ENCODE measurements at places on chromosomes 1 and 21. TPM values are rescaled to one million over a fixed set of nuclear protein-coding genes. Genes with fewer than 3 reads are reported as not detected.

GRCh38 chr1:109883248-109883955, 27.2 kb upstream of the CSF1 start:
- H3K4me1 ChIP-seq, result peaks cover 7% of the 10 kb centered on the region
- no peak for DNase-seq
- no peaks in the 10 kb centered on the region for H3K27me3 ChIP-seq
- peak overlapping the region; percentile 21 for H3K27ac ChIP-seq
- H3K36me3 ChIP-seq, result no peaks in the 10 kb centered on the region
- no peak overlapping the region for H3K4me3 ChIP-seq

- no peaks in the 10 kb centered on the region for H3K27me3 ChIP-seq
- H3K36me3 ChIP-seq, result no peaks in the 10 kb centered on the region
- H3K27ac ChIP-seq, result no peak overlapping the region
- no peak overlapping the region for H3K4me3 ChIP-seq
- no peak for DNase-seq
- no peaks in the 10 kb centered on the region for H3K4me1 ChIP-seq
These were observed 211.6 kb downstream of the COL11A1 start for GRCh38 chr1:102896771-102897170.

DNA sequence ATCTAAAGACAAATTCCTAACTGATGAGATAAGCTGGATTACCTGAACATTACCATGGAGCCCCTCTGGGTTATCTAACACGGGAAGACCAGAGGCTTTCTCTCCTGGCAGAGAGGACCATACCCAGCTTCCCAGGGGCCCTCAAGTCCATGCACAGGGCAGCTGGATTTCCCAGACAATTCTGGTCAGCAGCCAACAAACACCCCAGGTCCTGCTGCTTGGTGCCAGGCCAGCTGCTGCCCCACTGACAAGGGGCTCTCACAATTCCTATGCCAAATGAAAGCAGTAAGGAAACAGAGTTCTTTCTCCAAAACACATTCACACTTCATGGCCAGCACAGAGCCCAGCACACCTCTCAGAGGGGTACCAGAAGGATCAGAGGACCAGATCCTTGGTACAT, 114.2 kb downstream of the HLCS start:
- H3K4me1 ChIP-seq, result peaks cover 15% of the 10 kb centered on the region
- DNase-seq, result no peak
- no peaks in the 10 kb centered on the region for H3K27me3 ChIP-seq
- H3K4me3 ChIP-seq, result no peak overlapping the region

- H3K36me3 ChIP-seq, result no peaks in the 10 kb centered on the region
- H3K27me3 ChIP-seq, result no peaks in the 10 kb centered on the region
- DNase-seq, result no peak
- H3K27ac ChIP-seq, result no peak overlapping the region
These were observed 813.6 kb upstream of the ADGRL2 start for GRCh38 chr1:80987106-80987505.

DNA sequence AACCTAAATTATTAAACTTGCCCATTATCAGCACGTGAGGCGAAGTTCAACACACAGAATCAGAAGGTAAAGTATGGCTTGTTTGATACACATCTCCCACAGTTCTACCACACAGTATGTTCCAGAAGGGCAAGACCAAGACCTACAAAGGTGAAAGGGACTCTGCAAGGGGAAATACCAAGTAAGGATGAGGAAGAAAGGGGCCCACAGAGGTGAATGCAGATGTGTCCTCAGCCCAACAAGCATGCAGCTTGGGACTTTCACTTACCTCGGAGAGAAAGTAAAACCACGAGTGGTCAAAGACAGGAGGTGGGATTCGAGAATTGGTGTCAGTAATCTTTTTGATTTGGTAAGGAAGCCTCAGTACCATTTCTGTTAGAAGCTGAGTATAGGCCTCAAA, 85.8 kb downstream of the UBR4 start:
- peaks cover 16% of the 10 kb centered on the region for H3K4me1 ChIP-seq

DNA sequence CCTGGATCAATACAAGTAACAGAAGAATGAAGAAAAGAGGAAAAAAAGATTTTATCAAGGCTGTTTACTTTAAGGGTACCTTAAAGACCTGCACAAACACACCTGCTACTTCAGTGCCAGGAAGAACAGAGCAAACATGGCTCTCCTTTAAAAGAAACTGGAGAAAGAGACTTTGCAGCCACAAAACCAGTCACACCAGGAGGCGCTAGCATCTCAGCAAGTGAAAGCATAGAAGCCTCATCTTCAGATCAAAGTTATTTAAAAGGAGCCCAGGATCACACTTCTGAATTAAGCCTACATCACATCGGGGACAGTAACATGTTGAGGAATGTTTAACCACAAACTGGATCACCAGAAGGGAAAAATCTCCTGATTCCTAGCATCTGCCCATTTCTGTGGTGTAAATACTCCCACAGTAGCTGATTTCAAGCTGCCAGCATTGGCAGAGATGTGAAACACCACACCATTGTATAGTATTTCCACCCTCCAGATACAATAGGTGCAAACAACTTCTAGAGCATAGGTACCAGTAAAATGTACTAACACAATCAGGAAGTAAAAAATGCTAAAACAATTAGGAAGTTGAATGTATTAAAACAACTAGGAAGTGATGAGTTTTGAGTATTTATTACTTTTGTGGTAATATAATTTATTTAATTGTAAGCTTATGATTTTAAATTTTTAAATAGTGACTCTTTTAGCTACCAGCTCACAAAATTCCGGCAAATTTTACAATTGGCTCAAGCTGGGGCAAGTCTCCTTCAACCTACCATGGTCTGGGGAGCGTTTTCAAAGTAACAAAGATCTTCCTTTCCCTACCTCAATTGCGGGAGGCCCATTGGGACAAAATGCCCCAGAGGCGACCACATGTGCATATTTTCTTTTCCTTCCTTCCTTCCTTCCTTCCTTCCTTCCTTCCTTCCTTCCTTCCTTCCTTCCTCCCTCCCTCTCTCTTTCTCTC, 105.3 kb upstream of the CLDN14 start:
- no peaks in the 10 kb centered on the region for H3K36me3 ChIP-seq
- no peak overlapping the region for H3K4me3 ChIP-seq
- peaks cover 15% of the 10 kb centered on the region for H3K27me3 ChIP-seq
- H3K4me1 ChIP-seq, result no peaks in the 10 kb centered on the region
- no peak overlapping the region for H3K27ac ChIP-seq
- no peak for DNase-seq

The SORT1 gene
- 5.3 TPM for total RNA-seq

The CR1 gene
- total RNA-seq, result 0.18 TPM

Measured in activated CD8-positive, alpha-beta memory T cell treated with anti-CD3 and anti-CD28 coated beads, Interleukin-2, amount 10 ng/mL, durations not matched to agents 7 days and 5 days (primary cell).